ENCODE measurements at places on chromosomes 4 and X. TPM values are rescaled to one million over a fixed set of nuclear protein-coding genes. Genes with fewer than 3 reads are reported as not detected.

GRCh38 chr4:18578307-18578706, 556.8 kb upstream of the LCORL start:
- H3K36me3 ChIP-seq = no peaks in the 10 kb centered on the region
- no peaks in the 10 kb centered on the region for H3K4me1 ChIP-seq
- DNase-seq = no peak
- H3K4me3 ChIP-seq = no peak overlapping the region
- no peak overlapping the region for H3K27ac ChIP-seq
- H3K27me3 ChIP-seq = no peaks in the 10 kb centered on the region

DNA sequence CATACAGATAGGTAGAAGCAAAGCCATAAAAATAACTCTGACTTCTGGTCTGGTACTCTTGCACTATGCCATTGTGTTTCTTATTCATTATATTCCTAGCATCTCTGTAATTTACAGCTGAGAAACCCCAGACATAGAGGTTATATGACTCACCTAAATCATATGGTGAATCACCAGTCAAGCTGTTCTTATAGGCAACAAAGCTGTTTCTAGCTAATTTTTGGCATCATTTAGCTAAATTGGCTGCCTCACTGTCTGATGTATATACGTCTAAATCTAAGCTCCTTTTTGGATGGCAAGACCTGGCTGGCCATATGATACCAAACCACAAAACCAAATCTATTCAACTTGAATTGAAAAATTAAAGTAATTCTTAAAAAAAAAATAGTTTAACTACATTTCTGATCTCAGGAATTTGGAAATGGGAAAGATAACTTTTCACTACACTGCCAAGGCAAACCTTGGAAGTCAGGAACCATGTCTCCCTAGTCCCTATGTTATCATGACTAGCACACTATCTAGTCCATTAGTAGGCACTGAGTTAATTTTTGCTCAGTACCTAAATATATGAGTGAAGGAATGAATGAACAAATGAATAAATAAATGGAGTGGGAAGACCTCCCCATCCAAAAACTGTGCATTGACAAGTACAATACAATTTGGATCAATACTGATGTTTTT, 41.3 kb upstream of the STAG2 start:
- H3K36me3 ChIP-seq = no peaks in the 10 kb centered on the region
- DNase-seq = no peak
- no peak overlapping the region for H3K4me3 ChIP-seq
- no peaks in the 10 kb centered on the region for H3K4me1 ChIP-seq

DNA sequence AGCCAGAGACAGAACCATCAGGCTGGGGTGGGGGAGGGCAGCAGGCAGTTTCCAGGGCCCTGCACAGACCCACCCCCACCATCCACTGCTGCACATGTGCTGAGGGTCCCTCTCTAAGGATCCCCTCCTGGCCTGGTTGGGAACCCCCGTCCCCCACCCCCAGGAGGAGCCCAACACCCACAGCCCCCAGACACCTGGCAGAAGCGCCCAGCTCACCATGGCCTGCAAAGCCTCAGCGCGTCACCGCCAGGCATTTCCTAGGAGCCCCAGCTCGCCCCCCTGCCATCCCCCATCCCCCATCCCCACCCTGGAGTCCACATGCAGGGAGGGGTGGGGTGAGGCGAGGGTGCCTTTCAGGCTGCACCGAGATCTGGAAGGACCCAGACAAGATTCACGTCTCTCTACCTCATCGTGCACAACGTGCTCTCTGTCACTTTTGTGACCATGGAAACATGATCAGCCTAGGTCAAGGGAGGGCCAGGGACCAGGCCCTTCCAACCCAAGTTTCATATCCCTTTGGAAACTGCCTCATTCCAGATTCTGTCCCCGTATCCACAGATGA, 9.3 kb downstream of the MXD4 start:
- H3K4me3 ChIP-seq = no peak overlapping the region
- no peak overlapping the region for H3K27ac ChIP-seq
- no peak for DNase-seq
- peaks cover 17% of the 10 kb centered on the region for H3K36me3 ChIP-seq
- H3K27me3 ChIP-seq = no peaks in the 10 kb centered on the region

- no peak overlapping the region for H3K27ac ChIP-seq
- no peaks in the 10 kb centered on the region for H3K36me3 ChIP-seq
- H3K4me1 ChIP-seq = no peaks in the 10 kb centered on the region
- no peak overlapping the region for H3K4me3 ChIP-seq
- no peak for DNase-seq
- H3K27me3 ChIP-seq = no peaks in the 10 kb centered on the region
These were observed 191.8 kb upstream of the S100G start for GRCh38 chrX:16458208-16458607.

GRCh38 chrX:129945131-129945530, 37.3 kb upstream of the BCORL1 start:
- H3K27ac ChIP-seq = no peak overlapping the region
- DNase-seq = no peak
- H3K36me3 ChIP-seq = no peaks in the 10 kb centered on the region
- H3K4me1 ChIP-seq = no peaks in the 10 kb centered on the region
- no peaks in the 10 kb centered on the region for H3K27me3 ChIP-seq

GRCh38 chrX:80022363-80023031, 7.9 kb downstream of the TBX22 start:
- DNase-seq = no peak
- H3K36me3 ChIP-seq = no peaks in the 10 kb centered on the region
- H3K4me1 ChIP-seq = no peaks in the 10 kb centered on the region
- no peak overlapping the region for H3K4me3 ChIP-seq
- H3K27me3 ChIP-seq = no peaks in the 10 kb centered on the region
- no peak overlapping the region for H3K27ac ChIP-seq

DNA sequence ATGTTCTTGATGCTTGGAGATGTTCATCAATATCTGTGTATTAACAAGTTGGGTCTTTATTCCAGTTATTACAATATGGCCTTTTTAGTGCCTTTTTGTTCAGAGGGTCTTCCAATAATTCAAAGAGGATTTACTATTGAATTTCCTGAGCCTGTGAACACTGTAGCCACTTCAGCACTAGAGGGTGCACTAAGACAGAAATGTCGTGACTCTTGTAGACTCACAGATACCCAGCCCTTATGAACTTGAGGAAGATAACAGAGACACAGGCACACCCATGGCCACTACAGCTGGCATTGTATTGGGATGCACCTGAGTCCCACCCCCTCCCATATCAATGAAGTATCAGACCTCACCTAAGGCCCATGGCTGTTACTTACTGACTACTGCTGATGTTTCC, 54.4 kb upstream of the ACTRT1 start:
- H3K4me1 ChIP-seq = no peaks in the 10 kb centered on the region
- no peak overlapping the region for H3K4me3 ChIP-seq
- H3K27me3 ChIP-seq = no peaks in the 10 kb centered on the region
- no peak overlapping the region for H3K27ac ChIP-seq
- no peaks in the 10 kb centered on the region for H3K36me3 ChIP-seq

DNA sequence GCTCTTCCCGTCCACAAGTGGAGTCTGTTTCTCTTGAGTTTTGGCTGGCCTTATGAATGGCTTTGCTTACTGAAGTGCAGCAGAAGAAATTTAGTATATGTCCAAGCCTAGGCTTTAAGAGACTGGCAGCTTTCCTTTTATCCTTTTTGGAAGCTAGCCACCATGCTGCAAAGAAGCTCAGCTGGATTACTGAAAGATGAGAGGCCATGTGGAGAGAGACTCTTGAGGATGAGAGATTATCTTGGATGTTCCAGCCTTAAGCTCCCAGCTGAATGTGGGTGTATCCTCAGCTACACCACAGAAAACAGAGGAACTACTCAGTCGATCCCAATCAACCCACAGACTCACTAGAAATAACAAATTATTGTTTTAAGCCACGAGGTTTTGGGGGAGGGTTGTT, 12.5 kb downstream of the CCNG2 start:
- no peak for DNase-seq
- peaks cover 55% of the 10 kb centered on the region for H3K36me3 ChIP-seq

DNA sequence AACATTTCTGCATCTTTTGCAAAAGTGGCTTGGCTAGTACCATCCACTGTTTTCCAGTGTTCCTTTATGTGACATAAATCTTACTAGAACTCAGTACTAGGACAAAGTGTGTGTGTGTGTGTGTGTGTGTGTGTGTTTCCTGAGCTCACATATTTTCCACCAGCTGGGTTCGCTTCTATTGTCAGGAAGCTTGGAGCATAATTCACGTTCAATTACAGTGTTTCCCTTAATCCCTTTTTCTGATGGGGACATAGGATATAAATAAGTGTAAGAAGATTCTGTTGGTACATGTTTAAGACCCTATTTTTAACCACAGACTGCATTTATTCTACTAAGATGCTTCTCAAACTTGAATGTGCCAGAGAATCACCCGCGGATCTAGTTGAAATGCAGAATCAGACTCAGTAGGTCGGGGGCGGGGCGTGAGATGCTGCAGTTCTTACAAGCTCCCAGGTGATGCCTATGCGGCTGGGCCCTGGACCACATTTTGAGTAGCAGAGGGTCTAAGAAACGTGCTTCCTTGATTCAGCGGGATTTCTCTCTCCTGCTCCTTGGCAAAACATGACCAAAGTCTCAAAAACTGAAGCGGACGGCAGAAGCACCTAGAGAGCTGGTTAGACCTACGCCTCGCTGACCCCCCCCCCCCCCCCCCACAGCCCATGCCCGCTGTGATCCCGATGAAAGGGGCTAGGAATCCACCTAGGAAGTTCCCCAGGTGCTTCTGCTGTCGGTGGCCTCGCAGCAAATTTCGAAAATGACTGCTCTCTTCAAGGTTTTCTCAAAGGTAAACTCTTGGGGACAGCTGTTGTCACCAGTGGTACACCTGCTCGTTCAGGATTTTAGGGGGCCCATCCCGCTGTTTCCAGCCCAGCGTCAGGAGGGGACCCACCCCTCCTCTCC, 797 bp downstream of the CD99L2 start:
- no peaks in the 10 kb centered on the region for H3K36me3 ChIP-seq
- H3K27me3 ChIP-seq = no peaks in the 10 kb centered on the region
- no peak for DNase-seq
- H3K27ac ChIP-seq = peak overlapping the region; percentile 73

- H3K27ac ChIP-seq = peak overlapping the region; percentile 11
- no peak for DNase-seq
- no peaks in the 10 kb centered on the region for H3K4me1 ChIP-seq
- no peaks in the 10 kb centered on the region for H3K36me3 ChIP-seq
These were observed 109.6 kb downstream of the SHROOM4 start for GRCh38 chrX:50704360-50704759.

DNA sequence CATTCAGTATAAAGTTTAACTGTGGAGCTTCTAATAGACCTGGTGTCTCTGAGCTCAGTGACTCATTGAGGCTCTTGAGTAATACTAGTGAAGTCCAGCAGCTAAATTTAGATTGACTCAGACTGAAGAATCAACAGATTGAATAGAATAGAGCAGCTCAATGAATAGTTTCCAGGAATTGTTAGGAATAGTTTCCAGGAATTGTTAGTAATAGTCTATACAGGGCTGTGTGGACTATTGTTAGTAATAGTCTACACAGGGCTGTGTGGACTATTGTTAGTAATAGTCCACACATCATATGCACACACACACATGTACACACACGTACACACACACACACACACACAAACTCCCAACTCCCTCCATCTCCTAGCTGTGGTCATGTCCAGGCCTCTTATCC, 3.0 kb downstream of the GIMD1 start:
- peaks cover 14% of the 10 kb centered on the region for H3K4me1 ChIP-seq
- peak overlapping the region; percentile 48 for H3K27ac ChIP-seq
- DNase-seq = no peak
- no peaks in the 10 kb centered on the region for H3K36me3 ChIP-seq

- H3K27ac ChIP-seq = peak overlapping the region; percentile 89
- H3K4me3 ChIP-seq = no peak overlapping the region
- peaks cover 57% of the 10 kb centered on the region for H3K4me1 ChIP-seq
- H3K36me3 ChIP-seq = no peaks in the 10 kb centered on the region
- peak; percentile 89 for DNase-seq
These were observed 32.4 kb upstream of the PDLIM3 start for GRCh38 chr4:185567381-185568376.

The ALB gene
- not detected for total RNA-seq

The PSAPL1 gene
- not detected for total RNA-seq

The MAGEA2 gene
- not detected for total RNA-seq

The CLTRN gene
- not detected for total RNA-seq

The CCSER1 gene
- 5.2 TPM for total RNA-seq

The NUP62CL gene
- total RNA-seq = 0.71 TPM

The MAGEA12 gene
- total RNA-seq = not detected

The MRFAP1L1 gene
- 59.7 TPM for total RNA-seq
